ENCODE measurements at places on chromosomes 6 and 20. TPM values are rescaled to one million over a fixed set of nuclear protein-coding genes. Genes with fewer than 3 reads are reported as not detected.

The KCNG1 gene
- total RNA-seq: 1.1 TPM

The DCDC2 gene
- not detected for total RNA-seq

The ECT2L gene
- not detected for total RNA-seq

The OXT gene
- total RNA-seq: not detected

The CENPW gene
- total RNA-seq: 66.5 TPM

The HLA-DQA1 gene
- total RNA-seq: 74.4 TPM

The GABBR1 gene
- 6.0 TPM for total RNA-seq

The ZSCAN23 gene
- total RNA-seq: 0.44 TPM

The RIPOR2 gene
- total RNA-seq: 104 TPM

The CPXM1 gene
- 0.68 TPM for total RNA-seq

Measured in activated CD8-positive, alpha-beta memory T cell treated with anti-CD3 and anti-CD28 coated beads, Interleukin-2, amount 10 ng/mL, durations not matched to agents 7 days and 5 days (primary cell).